ENCODE measurements at places on chromosomes 7 and 10.

DNA sequence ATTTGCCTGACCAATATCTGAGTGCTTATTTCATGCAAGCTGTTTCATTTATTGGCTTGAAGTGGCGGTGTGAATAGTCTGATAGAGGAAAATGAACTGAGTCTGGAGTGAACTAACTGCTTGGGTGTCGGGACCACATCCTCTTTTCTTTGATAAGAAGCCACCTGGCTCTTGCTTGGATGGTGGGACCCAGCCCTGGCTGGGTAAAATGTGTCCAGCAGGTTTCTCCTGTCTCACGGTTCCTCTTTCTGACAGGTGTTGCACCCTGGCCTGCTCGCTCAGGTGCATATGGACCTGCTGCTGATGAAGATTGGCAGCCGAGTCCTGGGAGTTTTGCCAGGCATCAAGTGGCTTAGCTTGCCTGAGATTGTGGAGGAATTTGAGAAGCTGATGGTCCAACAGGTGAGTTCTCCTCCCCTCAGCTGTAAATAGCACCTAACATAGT is 1.6 kb downstream of the ADCK2 start:
- no peak for DNase-seq

DNA sequence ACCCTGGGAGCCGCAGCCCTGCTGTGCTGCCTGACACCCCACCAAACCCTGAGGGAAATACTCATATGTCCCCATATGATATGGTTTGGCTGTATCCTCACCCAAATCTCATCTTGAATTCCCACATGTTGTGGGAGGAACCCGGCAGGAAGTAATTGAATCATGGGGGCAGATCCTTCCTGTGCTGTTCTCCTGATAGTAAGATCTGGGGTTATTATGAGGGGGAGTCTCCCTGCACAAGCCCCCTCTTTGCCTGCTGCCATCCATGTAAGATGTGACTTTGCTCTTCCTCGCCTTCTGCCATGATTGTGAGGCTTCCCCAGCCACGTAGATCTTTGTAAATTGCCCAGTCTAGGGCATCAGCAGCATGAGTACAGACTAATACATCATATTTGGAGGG is 68.7 kb downstream of the RGS10 start:
- DNase-seq = no peak

DNA sequence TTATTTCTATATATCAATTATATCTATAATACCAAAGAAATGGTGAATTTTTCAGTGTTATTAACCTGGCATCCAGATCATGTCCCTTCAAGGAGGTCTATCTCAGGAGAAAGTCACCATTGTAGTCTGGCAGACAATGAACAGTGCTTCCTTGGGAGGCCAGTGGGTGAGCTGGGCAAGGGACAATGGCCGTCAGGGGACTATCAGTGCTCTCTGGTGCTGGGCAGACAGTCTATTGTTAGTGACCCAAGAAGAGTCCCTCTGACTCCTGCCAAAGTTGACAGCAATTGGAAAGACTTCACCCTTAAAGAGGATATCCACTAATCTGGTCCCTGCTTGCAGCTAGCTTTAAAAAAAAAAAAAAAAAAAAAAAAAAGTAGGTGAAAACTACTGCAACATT is 7.1 kb downstream of the JAZF1 start:
- no peak for DNase-seq

- DNase-seq = no peak
Measured at GRCh38 chr10:104233817-104234216, 1.7 kb upstream of the CFAP43 start.

- no peak for DNase-seq
Measured at GRCh38 chr7:29809533-29810155, 3.3 kb downstream of the WIPF3 start.

DNA sequence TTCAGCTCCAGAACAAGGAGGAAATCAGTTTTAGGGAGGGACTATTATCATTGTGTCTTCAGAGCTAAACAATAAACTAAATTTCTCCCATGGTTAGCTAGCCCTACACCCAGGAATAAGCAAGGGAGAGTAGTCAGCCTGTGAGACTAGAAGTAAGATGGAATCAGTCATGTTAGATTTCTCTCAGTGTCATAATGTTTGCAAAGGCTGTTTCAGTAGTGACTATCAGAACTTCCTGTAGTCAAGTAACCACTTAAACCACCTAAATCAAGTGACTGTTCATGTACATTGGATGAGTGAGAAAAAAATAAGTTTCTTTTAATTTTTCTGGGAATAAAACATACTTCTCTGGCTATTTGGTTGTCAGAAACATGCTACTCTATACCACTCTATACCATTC is 121.6 kb downstream of the KCND2 start:
- no peak for DNase-seq

DNA sequence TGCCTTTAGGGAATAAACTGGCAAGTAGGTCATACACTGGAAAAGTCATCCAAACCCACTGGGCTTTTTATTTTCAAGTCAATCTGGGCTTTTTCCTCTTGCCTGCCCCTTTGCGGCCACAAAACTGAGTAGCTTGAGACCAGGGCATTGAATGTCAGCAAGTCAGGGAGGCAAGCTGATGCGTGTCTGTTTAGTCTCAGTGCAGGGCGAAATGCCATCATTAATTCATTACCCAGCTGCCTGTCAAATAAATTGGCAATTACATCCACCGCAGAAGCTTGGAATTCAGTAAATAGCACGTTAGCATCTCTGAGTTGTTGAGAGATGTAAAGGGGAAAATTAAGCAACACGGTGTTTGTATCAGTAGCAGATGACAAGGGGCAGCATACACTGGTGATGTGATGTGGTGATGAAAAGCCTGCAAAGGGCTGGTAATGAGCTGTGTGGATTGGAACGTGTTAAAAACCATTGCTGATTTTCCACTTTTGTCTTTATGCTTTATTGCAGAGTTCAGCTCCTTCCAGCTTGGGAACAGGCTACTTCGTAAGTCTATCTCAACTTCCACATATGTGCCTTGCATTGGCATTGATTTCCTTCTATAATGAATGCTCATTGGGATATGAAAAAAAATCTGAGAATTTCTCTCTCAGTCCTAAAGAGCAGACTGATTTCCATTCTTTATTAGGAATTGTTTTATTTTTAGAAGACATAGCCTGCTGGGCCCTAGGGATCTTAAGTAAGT is 535.9 kb downstream of the AUTS2 start:
- no peak for DNase-seq

DNA sequence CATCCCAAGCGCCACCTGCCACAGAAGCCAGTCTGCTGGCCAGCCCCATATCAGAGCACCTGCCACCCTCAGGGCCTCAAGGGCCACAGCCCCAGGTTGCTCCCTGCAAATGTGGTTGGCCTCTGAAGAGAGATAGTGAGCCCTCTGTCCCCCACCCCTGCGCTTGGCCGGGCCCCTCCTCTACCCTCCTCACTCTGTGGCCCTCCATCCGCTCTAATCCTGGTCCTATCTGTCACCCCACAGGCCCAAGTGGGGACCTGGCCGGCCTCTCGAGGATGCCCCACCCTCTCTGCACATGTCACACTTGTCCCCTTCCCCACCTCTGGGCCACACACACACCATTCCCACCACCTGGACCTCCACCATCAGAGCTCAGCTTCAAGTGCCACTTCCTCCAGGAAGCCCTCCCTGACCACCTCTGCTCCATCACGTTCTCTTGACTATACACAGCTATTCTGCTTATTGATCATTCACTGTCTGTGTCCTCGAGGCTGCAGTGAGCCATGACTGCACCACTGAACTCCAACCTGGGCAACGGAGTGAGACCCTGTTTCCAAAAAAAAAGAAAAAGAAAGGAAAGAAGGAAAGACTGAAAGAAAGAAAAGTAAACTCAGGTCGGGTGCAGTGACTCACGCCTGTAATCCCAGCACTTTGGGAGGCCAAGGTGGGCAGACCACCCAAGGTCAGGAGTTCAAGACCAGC is 42.4 kb downstream of the TNRC18 start:
- no peak for DNase-seq

GRCh38 chr7:80095545-80095944 is 39.1 kb upstream of the GNAI1 start:
- peak; percentile 27 for DNase-seq

DNA sequence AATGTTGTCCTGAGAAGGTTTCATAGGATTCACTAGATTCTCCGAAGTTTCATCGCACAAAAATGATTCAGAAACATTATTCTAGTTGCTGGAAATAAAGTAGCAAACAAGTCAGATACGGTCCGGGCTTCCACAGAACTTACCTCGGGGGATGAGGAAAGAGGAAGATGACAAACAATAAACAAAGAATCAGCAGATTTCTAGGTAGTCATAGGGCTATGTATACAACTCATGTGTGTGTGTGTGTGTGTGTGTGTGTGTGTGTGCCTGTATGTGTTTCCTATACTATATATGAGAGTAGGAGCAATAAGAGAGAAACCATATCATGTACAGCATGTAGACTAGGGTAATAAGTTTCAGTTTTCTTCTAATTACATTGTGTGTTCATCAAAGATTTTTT is 16.5 kb downstream of the TMEM236 start:
- DNase-seq = no peak

DNA sequence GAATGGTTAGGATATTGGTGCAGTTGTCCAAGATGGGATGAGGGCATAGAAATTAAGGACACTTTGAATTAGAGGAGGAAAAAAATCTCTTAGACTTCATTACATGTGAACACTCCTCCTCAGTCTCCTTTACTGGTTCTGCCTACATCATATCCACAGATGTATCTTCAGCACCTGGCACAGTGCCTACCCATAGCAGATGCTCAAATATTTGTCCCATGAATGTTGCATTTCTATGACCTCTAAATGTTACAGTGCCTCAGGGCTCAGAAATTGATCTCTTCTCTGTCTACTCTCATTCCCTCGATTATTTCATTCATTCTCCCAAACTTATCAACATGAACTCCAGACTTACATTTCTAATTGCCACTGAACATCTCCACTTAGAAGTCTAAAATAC is 17.1 kb downstream of the CNNM1 start:
- peak; percentile 25 for DNase-seq

DNA sequence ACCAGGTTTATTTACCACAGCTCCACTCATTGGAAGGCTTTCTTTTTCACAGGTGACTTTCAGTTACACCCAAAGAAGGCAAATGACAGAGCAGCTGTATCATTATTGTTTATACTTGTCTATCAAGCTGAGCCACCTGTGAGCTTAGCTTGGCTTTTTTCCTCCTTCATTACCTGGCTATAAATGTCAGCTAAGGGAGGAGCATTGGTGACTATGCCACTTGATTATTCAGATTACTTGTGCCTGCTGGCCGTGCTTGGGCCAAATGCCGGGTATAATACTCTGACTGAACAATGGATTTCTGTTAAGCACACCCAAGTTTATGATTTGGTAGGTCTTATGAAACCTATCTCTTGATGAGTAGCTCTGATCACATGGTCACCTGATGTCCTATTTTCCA is 9.9 kb upstream of the GNAT3 start:
- no peak for DNase-seq

All from amniotic epithelial cell (primary cell).